ENCODE measurements at places on chromosomes 7 and 10.

DNA sequence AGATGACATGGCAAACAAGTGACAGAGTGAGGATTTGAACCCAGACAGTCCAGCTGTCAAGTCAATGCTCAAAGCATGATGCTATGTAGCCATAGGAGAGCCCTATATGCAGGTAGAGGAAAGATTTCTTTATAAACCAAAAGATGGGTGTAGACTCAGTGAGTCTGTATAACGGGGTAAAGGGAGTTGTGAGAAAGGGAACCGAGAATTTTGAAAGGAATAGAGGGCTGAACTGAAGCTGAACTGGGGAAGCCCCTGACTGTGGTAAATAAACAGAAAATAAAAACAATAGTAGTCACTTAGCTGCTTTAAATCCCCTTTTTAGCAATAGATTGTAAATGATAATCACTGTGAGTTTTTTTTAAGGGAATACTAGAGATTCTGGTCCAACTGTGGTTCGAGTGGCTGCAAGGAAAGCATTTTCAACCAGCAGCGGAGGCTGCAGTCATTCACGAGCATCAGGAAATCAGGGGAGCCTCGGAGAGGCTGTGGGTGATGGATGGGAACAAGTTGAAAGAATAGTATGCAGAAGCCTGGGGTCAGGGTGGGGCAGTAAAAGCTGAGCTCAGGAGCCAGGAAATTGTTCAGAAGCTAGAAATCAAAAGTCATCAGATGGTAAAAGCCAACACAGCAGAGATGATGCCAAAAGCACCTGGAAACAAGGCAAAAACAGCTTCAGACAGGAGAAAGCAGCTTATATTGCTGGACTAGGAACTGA, 393.5 kb downstream of the GFRA1 start:
- DNase-seq, result no peak

DNA sequence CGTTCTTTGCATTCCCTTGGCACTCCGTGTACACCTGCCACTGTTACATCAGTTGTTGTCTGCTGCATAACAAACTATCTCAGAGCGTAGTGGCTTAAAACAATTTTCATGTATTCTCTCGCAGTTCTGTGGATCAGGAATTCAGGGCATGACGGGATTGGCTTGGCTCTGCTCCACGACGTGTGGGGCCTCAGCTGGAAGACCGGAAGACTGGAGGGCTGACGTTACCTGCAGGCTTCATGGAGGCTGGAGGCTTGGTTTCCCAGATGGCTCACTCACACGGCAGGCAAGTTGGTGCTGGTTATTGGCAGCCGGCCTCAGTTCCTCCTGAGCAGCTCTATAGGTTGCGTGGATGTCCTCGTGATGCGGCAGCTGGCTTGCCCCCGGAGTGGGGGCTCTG, 25.5 kb downstream of the NYAP1 start:
- DNase-seq, result no peak

GRCh38 chr10:66877361-66877760, 48.5 kb upstream of the LRRTM3 start:
- no peak for DNase-seq

DNA sequence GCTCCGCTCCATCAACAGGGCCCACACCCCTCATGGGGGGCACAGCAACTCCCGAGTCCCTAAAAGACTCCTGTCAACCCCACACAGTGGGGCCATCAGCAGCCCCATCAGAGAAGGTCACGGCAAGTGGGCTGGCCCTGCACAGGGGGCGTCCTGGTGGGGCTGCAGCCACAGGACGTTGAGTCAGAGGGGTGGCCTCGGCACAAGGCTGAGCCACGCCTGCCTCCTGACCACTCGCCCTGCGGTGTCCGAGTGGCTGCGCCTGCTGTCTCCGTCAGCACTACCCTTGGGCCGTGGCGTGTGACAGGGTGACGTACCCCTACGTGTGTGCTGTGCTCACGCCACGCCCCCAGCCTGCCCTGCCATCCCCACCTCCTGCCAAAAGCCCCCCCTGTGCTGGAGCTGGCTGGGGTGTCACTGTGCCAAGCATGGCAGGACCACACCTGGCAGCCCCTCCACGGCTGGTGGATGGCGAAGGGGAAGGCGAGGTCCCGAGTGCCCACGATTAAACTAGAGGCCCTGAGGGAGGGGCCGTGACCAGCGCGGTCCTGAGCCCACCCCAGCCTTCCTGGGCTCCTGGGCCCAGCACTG, 26.0 kb upstream of the NKX6-2 start:
- DNase-seq, result no peak

- DNase-seq, result no peak
These were observed 1009.0 kb downstream of the LRMDA start for GRCh38 chr10:76440426-76440825.

DNA sequence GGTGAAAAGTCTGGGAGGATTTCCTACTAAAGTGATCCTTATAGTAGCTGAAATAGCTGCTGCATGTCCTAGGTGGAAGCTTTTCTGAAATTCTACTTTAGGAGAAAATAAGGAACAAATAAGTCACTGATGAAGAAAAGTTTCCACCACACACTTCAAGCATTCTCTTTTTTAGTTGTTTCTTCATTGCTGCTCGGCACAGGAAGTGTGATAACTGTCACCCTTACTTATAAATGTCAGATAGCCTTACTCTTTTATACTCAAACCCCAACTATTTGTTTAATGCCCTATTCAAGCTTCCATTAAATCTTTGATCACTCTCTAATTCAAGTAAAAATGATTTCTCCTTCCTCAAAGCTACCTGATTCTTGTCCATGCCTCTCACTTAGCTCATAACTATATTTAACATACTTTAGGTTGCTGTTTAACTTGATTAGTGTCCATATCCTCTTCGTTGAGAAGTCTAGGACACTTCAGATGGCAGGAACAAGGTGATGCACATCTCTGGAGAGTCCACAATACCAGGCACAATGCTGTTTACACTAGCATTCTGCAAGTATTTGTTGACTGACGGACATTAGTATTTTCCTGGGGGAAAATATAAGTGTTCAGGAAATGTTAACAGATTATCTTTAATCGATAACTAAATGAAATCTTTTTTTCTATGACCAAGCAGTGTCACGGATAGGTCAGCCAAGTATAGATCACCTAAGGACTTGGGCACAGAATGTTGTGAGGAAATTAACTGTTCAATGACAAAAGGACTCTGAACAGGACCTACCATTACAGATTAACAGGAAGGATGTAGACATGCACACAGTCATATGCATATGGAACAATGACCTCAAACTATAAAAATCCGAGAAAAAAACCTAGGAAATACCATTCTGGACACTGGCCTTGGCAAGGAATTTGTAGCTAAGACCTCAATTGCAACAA, 67.4 kb downstream of the ZNF438 start:
- no peak for DNase-seq

All from ascending aorta (tissue), 2 donors.